ENCODE measurements at places on chromosomes 1 and 21.
A peak's percentile ranks its signal among the peaks of the same experiment; 100 is the strongest.

- no peak for DNase-seq
Observed at GRCh38 chr1:173175514-173176145, 31.5 kb downstream of the TNFSF4 start.

DNA sequence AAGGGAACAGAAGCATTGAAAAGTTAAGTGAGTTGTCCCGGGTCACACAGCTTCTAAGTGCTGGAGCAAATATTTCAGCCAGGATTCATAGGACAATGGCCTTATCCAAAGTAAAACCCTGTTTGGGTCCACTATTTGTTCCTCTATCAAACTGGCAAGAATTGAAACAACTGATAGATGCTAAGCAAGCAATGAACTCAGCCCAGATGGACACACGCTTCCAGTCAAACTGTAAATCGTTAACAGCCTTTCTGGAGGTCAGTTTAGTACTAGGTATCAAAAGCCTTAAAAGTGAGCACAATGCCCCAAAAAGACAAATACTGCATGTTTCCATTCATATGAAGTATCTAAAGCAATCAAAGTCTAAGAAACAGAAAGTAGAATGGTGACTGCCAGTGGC is 779 bp upstream of the SVBP start:
- DNase-seq: no peak

DNA sequence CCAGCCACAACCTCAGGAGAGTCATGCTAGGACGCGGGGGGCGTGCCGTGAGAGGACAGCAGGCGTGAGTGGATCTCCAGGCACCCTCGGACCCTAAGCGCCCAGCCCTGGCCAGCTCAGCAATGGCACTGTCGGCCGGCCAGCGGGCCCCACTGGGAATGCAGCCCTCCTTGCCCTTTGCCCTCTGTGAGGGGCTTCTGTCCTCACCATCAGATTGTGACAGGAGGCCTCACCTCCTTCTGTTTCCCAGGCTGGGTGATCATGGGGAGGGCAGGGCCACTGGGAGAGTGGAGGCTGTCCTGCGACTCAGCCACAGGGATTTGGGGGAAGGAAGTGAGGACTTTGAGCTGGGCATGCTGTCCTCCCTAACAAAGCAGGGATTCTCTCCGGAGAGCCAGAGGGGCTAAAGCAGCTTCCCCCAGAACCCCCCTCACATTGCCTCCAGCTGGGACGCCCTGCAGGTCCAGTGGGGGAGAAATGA is 6.6 kb upstream of the LRRC3 start:
- DNase-seq: no peak

- DNase-seq: no peak
Observed at GRCh38 chr1:151703813-151704212, 12.8 kb downstream of the CELF3 start.

DNA sequence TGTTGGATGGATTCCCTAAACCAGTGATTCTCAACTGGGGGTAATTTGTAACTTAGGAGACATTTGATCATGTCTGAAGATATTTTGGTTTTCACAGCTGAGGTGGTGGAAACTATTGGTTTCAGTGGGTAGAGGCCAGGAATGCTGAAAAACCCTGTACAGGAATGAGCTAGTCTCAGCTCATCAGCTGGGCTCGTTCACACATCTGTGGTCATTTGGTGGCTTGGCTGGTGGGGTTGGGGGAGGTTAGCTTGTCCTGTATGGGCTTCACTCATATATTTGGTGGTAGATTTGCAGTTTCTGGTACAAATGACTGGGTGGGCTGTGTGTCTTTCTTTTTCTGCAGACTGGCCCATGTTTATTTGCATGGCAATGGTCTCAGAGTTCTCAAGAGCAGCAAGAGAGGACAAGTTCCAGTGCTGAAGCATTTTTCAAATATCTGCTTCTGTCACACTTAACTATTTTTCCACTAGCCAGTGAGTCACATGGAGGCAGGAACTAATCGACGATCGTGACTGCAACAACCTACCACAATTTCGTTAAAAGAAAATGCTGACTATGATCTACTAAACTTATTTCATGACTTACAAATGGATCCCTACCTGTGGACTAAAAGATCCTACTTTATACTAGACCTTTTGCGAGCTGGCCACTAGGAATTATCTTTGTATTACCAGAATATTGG is 321.7 kb upstream of the PLXNA2 start:
- no peak for DNase-seq

DNA sequence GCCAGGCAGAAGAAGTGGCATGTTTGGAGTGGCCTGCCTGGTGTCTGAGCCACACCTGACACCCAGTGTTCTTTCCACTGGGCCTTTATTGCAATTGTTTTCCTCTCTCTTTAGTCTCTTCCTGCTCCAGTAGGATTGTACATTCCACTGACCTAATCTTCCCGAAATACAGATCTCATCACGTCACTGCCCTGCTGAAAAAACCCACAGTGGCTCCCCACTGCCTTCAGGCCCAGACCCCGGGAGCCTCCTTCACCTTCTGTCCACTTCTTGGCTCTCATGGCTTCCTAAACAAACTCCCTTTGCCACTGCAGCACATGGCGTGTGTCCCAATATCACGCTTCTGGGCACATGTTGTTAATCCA is 25.3 kb upstream of the ATP5PO start:
- DNase-seq: no peak

DNA sequence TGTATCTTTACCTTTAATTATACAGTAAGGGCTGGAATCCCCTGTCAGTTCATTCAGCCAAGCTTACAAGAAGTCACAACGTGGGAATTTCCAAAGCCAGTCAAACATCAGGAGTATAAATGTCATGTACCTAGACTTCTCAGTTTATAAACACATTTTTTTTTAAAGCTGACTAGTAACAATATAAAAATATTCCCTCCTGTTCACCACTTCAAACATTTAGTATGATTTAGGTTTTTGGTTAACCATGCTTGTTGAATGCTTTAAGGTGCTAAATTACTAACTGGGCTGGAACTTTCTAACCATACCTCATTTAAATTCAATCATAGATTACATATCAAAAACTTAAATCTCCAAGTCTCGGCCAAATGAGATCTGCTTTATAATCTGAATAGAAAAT is 44.0 kb downstream of the JAK1 start:
- no peak for DNase-seq

- DNase-seq: peak; percentile 39
Observed at GRCh38 chr1:37056325-37056724, 22.0 kb upstream of the GRIK3 start.

- DNase-seq: no peak
Observed at GRCh38 chr1:34928066-34928696, 1.3 kb downstream of the DLGAP3 start.

- no peak for DNase-seq
Observed at GRCh38 chr21:33991133-33991532, 75.5 kb upstream of the ATP5PO start.

DNA sequence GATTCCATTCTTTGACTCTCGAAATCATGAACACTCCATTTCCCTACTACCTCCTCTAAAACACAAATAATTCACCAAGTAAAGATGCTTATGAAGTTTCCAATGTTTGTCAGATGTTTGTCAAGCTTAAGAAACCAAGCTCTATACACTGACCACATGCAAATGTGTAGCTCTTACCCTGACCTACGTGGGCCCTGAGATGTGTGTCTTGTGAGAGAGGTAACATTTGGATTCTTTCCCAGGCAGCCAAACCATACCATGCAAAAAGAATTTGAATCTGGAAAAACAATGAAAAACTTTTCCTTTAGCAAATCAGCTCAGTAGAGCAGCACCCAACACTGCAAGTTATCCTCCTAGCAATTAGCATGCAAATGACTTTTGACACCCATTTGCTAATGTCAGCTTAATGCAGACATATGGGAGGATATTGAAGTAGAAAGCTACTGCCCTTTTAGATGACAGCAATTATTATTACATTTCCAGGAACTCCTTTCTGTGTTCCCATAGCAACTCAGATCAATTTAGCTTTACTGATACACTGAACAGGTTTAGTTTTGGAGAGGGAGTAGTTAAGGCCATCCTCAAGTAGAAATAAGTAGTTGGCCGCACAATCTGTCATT is 83.2 kb upstream of the RGS4 start:
- DNase-seq: no peak
